Femur (tissue), 1 donor: ENCODE measurements at places on chromosomes 12 and 14.

DNA sequence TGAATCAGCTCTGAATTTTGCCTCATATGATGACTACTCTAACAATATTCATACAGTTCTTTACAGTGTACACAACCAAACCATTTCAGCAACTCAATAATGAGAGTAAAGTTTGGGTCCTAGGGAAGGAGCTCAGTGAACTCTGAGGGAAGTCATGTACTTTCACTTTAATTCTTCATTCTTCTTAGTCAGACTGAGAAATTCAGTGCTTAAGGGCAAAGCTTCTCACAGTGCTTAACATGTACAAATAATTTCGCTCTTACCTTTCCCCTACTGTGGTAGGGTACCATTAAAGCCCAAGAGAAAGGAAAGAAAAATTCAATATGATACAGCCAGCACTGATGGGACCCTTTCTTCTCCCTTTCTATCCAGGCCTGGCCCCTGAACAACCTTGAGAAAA, 435.0 kb downstream of the NELL2 start:
- no peak for DNase-seq

DNA sequence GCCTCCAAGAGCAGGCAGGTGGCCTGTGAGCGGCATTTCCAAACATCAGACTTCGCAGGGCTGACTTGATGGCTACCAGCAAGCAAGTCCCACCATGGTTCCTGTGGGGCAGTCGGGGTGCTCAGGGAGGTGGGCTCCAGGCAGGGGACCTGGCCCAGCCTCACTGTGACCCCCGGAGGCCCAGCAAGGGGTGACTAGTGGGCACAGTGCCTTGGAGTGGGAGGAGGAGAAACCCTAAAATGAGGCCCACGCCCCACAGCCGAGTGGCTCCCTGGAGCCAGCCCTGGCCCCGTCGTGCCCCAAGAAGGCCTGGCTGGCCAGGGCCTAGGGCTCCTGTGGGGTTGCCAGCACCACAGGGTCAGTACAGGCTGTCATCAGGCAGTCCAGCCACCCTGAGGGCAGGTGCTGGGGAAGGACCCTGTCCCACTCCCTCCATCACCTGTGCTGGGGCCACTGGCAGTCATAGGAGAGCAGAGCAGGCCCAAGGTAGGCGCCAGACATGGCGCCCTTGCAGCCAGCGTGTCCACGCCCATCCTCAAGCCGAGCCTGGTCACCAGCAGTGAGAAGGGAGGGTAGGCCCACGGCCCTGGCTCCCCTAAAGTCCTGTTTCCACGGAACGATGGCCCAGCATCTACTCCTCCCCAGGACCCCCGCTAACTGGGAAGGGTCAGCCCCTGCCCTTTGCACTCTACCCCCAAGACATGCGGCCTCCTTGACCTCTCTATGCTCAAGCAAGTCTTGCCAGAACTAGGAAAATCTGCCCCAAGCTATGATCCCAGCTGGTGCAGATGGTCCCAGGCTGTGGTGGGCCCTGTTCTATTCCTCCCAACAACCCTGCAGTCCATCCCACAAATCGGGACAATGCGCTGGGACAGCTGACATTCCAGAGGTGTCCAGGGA, 144.2 kb upstream of the C14orf180 start:
- DNase-seq = no peak

DNA sequence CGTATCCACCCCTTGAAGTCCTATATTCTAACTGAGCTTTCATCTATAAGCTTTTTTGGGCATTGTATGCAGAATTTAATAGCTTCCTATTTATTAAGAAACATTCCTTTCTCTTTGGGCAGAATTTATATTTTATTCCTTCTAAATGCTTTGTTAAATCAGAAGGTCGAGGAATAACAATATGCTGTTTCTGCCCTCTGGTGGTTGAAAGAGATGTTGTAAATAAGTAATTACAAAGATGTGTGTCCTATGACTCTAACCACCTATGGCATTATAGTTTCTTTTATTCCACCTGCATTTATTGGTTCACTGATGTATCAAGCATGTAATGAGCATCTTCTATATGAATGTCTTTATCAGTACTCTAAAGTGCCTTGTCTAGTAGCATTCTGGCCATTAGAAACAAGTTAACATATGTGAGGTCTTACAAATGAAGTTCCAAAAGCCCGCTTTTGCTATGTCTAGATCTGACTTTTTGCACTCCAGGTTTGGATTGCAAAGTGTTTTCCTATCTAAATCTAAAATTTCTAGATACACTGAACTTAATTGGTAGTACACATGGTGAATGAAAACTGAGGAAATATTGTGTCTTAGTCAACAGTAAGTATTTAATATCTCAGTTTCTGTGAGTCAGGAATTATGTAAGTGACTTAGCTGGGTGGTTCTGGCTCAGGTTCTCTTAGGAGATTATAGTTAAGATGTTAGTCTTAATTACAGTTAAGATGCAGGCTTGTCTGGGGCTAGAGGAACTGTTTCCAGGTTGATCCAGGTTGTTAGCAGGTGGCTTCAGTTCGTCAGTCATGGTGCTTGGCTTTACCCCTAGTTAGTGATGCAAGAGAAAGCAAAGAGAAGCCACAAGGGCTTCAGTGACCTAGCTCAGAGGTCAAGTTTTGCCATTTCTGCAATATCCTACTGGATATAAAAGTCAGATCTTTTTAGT, 57.5 kb downstream of the PLEKHA5 start:
- no peak for DNase-seq

DNA sequence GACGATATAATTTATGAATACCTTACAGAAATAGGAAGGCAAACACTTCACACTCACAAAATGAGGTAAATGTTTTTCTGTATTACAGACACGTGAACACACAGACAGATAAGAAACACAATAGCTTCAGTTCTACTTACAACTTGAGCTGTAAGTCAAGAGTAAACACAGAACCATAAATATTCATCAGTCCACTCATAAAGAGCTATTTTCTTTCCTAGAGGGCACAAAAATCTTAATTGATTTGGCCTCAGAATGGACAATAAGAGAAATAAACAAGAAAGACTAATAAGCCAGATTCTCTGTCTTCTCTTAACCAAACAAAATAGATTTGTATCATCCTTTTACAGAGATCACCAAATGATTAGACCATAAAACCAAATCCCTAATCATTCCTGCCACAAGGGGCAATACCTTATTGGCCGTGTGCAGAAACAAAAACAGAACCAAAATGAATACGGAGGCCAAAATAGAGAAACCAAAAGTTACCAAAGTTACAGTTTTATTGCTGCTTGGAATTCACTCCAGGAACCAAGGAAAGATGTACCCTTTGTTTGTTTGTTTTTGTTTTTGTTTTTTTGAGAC, 38.1 kb upstream of the GARIN2 start:
- DNase-seq = no peak

GRCh38 chr14:88164906-88165534, 158.0 kb downstream of the KCNK10 start:
- DNase-seq = no peak

GRCh38 chr12:85509857-85510256, 229.8 kb downstream of the ALX1 start:
- no peak for DNase-seq

DNA sequence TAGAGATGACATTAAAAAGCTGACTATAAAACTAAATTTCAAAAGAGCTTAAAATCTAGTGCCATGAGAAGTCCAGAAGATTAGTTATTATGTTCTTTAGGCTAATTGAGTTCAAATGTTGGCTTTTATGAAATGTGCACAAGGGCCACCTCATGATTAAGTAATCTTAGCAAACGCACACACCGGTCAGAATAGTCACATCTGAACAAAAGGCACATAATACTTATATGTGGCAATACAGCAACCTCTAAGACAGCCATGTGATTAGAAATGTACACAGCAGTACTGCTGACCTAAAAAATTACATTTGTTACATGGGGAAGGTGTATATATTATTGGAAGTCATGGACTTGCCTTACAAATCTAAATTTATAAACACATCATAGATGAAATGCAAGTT, 344.7 kb upstream of the GARIN6 start:
- no peak for DNase-seq

- no peak for DNase-seq
Measured at GRCh38 chr14:65922142-65922541, 509.6 kb downstream of the FUT8 start.

GRCh38 chr12:89212339-89212771, 139.9 kb downstream of the DUSP6 start:
- DNase-seq = no peak

GRCh38 chr12:3727354-3727753, 25.6 kb downstream of the CRACR2A start:
- no peak for DNase-seq

- DNase-seq = no peak
Measured at GRCh38 chr12:112261559-112261958, 120.7 kb downstream of the HECTD4 start.

DNA sequence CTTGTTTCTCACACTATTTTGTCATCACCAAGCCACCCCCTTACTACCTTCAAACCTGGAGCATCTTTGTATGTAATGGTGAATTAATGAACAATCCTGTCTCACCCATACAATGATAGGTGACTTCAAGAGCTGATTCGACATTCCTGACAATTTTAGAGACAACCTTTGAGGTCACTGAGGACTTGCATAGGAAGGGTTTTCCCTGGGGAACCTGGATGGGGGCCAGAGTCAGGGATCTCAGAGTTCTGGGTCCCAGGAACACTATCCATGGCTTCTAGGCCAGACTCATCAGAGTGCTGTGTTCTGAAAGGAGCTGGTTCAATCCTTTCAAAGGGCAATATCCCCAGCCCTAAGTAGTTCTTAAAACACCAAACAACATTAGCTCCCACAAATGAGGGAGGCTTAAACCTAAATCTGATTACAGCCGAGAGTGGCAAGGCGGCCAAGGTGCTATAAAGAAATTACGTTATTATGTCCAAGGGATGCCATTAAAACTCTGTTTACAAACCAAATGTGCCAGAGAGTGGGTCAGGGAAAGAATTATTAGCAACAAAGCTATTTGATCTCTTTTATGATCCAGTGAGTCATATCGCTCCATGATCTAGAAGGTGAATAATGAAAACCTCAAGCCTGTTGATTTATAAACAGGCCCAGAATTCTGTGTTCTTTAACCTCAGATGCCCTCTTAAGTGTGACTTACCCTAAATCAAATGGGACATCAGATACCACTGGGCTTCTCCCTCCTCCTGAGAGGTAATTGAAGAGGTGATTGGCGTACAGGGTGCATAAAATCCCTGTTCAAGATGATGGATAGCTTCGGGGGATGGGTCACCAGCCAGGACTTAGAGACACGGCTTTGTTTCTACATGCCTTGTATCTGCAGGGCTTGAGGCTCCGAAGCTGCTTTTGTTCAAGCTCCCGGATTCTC, 230.2 kb upstream of the TBX3 start:
- DNase-seq = no peak

DNA sequence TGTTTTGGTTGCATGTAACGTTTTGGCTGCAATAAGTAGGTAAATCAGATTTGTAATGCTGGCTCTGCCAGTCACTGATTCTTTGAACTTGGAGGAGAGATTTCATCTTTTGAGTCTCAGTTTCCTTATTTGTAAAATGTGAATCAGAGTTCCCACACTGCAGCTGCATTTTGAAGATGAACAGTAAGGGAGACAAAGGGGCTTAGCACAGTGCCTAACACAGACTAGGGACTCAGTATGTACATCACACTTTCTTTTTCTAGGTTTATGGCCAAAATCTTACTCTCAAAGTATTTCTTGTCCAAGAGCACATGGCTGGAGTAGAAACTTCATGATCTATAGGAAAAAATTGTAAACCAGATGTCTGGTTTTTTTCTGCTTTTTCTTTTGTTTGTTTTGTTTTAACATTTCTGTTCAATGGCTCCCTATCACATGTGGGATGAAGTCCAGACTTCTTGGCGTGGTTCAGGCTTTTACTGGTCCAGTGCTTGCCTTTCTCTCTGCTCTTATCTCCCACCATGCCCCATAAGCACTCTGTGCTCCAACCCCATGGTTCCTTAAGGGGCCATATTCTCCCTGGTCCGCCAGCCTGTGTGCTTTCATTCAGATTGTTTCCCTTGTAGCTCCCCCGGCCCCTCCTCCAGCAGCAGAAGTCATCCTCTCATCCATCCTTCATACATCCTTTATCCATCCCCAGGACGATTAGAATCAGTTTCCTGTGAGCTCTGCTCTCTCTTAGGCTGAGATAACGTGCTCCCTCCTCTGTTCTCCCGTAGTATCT, 58.0 kb downstream of the SYNE2 start:
- no peak for DNase-seq

DNA sequence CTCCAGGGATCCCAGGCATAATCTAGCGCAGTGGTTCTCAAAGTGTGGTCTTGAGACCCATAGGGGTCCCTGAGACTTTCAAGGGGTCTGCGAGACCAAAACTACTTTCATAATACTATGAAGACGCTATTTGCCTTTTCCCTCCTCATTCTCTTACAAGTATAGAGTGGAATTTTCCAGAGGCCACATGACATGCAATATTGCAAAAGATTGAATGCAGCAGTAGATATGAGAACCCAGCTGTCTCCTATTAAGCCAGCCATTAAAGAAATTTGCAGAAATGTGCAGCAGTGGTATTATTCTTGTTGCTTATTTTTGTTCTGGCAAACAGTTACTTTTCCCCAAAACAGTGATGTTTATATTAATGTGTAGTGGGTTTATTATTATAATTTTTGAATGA, 62.8 kb downstream of the VWF start:
- no peak for DNase-seq

- DNase-seq = no peak
Measured at GRCh38 chr12:2402073-2402579, 349.3 kb downstream of the CACNA1C start.

DNA sequence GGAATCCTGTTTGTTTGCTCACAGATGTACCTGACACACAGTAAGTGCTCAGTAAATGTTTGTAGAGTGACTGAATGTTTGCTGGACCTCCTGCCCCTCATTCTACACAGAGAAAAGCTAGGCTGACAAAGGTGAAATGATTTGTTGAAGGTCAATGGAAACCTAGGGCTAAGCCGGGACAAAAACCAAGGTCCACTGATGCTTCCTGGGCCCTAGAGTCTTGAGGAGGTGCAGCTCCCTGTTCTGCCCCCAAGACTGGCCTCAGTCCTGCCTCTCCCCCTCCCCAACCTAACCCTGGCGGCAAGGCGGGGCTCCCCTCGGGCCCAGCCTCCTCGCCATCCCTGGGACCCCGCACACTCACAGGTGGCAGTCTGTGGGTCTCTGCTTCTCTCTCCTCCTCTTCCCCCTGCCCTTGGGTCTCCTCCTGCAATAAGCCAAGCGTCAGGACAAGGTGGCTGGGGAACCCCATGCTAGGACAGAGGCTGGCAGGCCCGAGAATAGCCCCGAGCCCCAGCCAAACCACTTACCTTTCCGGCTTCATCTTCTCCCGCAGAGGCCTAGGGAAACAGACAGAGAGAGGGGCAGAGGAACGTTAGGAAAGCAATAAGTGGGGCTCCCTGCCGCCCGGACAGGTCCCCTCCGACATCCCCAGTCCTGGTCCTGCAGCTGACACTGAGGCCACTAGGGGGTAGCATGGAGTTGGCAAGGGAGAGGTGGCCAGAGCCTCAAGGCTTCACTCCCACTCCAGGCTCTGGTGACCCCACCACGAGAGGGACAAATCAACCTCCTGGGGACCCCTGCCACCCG, 9.3 kb downstream of the PGF start:
- DNase-seq = peak; percentile 85

DNA sequence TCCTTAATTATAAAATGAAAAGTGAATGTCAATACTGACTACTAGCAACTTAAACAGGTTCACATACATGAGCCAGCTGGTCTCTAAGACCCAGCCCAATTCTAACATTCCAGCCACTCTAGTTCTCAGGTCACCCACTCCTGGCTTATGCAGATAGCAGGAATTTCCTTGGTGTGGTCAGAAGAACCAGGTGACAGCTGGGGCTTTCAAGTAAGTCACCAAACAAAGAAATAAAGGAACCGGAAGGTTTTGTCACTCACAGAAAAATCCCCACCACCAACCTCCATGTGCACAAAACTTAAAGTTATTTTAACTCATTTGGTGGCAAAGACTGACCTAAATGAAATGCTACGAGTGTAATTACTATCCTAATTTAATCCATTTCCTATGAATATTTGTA, 129.6 kb upstream of the CDKN3 start:
- no peak for DNase-seq
